Stimulated activated CD8-positive, alpha-beta memory T cell treated with anti-CD3 and anti-CD28 coated beads, Interleukin-7, amount 100 ng/mL, for 4 hours (primary cell): ENCODE measurements at places on chromosomes 2 and 18.

- DNase-seq = no peak
Measured at GRCh38 chr2:218216336-218216673, 684 bp upstream of the ARPC2 start.

- DNase-seq = no peak
Measured at GRCh38 chr2:200466425-200467418, 43.1 kb downstream of the KCTD18 start.

- DNase-seq = no peak
Measured at GRCh38 chr18:24022161-24022560, 7.6 kb downstream of the TTC39C start.

GRCh38 chr2:116891191-116891590, 923.3 kb upstream of the DDX18 start:
- DNase-seq = no peak

DNA sequence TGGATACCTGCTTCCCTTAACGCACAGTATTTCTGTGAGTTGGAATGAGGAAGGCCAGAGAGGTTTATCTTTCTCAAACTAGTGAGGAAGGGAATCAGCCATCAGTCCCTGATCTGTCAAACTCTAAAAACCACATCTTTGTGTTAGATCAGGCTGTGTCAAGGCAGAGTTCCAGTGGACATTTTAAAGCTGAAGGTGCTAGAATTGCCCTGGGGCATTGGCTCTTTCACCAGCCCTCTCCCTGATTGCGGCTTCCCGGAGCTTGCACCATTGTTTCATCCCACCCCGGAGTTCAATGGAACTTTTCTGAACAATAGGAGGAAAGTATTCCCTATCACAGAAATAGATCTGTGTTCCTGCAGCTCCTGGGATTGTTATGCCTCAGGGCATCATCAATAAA, 110.2 kb downstream of the RNF144A start:
- DNase-seq = no peak

- DNase-seq = no peak
Measured at GRCh38 chr2:106863387-106863786, 22.6 kb downstream of the ST6GAL2 start.

DNA sequence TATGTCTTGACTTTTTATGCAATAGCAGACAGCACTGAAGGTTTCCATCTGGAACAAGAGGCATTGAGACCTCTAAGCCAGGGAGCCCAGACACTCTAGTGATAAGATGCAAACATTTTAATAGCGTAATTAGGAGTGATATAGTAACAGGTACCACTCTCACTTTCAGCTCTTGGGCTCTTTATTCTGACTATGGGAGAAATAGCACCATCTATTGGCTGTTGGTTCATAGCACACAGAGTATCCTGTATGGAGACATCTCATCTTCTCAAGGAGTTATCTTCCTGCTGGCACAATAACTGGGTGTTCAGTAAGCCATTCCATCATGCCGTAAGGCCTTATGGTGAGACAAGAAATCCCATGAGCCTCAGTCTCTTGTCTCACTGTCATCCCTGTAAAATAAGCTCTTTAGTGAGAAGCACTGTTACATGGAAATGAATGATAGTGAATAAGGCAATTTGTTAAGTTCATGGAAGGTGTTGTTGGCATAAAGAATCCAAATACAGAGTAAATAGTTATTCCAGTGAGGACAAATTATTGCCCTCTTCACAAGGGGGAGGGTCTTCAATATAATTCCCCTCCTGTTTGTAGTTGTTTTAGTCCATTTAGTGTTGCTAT, 48.3 kb downstream of the THUMPD2 start:
- no peak for DNase-seq

- no peak for DNase-seq
Measured at GRCh38 chr2:66442516-66443185, 7.7 kb downstream of the MEIS1 start.

DNA sequence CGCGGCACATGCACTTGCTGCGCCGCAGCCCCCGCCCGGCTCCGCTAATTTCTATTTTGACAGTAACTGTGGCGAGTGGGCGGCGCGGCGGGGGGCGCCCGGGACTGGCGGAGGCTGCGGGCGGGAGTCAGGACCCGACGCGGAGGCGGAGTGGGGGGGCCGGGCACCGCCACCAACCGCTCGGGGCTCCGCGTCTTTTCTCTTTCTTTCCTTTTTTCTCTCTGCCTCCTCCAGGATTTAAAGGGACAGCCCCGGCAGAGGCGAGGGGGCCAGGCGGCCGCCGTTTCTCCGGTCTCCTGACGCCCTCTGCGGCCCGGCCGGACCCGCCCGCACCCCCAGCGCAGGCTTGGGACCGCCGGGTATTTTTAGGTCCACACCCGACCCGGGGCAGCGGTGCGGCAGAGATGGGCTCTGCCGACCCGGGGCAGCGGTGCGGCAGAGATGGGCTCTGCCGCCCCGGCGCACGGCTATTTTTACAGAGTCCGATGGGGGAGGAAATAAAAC, 460 bp upstream of the ZBTB7C start:
- no peak for DNase-seq

DNA sequence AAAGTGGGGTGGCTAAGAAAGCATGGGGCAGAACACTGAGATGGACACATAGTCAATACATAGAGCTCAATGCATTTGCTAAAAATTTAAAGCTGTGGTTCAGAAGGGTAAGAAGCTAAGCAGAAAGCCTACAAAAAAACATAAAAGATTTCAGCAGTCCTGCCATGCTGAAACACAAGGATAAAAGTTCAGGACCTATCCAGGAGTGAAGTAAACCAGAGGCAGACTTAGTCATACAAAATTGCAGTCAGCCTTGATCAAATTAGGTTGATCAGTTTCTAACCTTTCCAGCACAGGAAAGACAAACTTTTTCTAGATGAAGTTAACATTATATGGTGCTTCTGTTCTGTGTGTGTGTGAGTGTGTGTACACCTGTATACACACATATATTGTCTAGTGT, 120.8 kb upstream of the RBMS1 start:
- DNase-seq = no peak

DNA sequence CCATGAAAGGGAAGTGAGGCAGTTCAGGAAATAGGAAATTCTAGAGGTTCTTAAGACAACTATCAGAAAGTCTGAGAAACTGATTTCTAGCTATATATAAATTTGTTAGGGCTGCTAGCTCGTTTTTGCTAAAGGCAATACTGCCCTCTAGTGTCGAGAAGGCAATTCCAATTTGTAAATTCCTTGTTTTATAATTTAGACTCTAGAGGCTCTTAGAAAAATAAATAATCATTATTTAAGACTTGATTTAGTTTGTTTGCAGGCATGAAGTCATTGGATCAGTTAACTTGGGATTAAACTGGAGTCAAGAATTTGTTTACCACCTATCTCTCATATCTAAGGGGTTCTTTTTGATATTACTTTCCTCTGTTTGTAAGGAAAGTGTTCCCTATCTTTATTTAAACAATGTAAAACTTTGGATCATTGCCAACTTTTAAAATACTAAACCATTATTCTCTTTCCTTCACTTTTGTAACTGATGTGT, 66.2 kb downstream of the ACVR2A start:
- DNase-seq = no peak

DNA sequence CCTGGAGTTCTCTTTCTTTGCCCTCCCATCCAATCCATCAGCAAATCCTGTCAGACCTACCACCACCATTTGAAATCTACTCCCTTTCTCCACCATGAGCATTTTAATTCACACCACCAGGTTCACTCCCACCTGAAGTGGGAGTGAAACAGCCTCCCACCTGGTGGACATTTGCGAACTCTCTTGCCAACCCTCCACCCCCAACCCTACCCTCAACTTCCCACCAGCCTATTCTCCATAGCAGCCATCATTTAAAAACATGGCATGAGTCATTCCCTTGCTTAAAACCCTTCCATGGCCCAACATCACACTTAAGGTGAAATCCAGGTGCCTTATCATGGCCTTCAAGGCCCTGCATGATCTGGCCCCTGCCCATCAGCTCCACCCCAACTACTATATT, 3.5 kb downstream of the RTKN start:
- no peak for DNase-seq

- no peak for DNase-seq
Measured at GRCh38 chr2:234818937-234819336, 132.9 kb upstream of the SH3BP4 start.

GRCh38 chr18:13611601-13612195, 114.7 kb downstream of the FAM210A start:
- DNase-seq = no peak

DNA sequence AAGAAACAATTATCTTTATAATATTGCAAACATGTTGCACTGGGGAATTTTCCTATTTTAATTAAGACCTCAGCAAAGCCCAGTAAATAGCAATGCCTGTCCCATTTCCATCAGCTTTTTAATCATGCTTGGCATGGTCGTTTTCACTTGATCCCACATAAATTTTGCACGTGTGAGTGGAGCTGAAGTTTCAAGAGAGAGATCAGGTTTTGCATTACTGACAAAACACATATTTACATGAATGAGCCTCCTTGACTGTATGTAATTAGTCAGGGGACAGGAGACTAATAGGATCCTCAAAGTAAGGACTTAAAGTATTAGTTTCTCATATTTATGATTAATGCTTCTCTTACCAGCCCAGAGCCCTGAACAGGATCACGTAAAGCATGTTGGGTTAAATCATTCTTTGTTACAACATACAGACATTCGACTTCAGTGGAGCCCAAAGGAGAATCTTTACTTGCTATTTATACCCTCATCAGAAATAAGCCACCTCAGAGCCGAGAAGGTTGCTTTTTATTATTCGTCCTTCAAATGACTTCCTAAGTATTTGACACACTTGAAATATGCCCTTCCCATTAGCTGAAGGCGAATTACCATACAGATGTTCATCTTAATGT, 711.3 kb downstream of the GALR1 start:
- DNase-seq = no peak

GRCh38 chr2:88608184-88608583, 19.1 kb downstream of the EIF2AK3 start:
- DNase-seq = no peak

GRCh38 chr18:25827961-25828561, 262.4 kb downstream of the SS18 start:
- DNase-seq = no peak

GRCh38 chr2:232345251-232345650, 33.3 kb upstream of the ALPP start:
- no peak for DNase-seq

GRCh38 chr18:31814132-31814531, 53.5 kb upstream of the SLC25A52 start:
- no peak for DNase-seq

DNA sequence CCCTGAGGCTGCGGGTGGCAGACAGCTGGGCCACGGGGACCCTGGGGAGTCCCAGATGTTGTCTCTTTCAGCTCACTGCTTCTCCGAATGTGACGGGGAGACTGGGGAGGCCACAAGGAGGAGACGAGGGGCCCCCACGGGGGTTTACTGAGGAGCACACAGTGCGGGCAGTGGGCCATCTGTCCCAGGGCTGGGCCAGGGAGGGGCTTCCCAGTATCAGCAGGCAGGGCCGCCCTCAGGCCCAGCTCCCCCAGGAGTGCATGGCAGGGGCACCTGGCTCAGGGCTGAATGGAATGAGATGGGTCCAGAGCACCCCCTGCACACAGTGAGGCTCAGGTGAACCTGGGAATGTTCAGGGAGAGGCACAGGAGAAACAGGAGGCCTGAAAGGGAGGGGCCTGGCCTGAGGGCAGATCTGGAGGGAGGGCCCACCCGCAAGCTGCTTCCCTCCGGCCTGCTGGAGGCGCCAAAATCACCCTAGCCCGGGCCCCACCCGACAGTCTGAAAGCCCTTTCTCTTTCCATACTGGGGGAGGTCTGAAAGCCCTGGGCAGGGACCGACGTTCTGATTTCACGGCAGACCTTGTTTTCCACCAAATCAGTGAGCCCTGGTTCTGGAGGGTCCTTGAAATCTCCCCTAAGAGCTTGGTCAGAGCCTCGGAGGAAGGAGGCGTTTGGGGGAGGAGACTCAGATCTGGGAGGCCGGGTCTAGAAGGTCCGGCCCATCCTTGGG, 35.5 kb upstream of the PTMA start:
- no peak for DNase-seq

- no peak for DNase-seq
Measured at GRCh38 chr2:42613281-42614064, 45.0 kb downstream of the MTA3 start.

DNA sequence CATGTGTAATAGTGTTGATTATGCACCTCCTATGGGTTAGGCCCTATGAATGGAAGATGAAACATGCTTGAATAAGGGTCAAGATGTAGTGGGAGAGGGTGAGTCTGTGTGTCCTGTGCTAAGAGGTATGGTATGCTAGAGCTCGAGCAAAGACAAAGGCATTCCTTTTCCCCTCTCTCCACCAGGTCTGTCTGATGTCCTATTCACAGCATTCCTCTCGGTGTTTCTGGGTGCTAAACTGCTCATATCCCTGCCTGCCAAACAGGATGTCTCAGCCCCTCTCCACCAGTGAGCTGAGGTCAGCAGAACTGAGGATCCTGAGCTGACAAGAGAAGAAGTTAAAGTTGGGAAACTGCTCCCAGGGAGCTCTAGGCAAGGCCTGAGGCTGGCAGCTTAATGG, 344.9 kb downstream of the TSN start:
- no peak for DNase-seq

- DNase-seq = no peak
Measured at GRCh38 chr2:75710220-75710576, 517 bp downstream of the GCFC2 start.

DNA sequence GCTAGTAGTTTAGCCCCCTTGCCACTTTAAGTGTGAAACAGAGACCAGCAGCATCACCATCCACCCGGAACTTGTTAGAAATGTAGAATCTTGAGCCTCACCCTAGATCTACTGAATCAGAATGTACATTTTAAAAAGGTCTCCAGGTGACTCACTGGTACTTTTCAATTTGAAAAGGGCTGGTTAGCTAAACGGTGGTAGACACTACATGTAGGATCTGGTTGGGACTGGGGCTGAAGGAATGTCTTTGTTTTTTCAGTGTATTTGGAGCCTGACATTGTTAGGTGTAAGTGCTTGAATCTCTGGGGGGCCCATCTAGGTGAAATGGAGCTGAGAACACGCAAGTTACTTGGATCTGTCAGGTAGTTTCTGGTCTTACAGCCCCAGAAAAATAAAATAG, 44.0 kb upstream of the XPO1 start:
- no peak for DNase-seq

- DNase-seq = peak; percentile 53
Measured at GRCh38 chr2:207528980-207529329, 807 bp upstream of the CREB1 start.

DNA sequence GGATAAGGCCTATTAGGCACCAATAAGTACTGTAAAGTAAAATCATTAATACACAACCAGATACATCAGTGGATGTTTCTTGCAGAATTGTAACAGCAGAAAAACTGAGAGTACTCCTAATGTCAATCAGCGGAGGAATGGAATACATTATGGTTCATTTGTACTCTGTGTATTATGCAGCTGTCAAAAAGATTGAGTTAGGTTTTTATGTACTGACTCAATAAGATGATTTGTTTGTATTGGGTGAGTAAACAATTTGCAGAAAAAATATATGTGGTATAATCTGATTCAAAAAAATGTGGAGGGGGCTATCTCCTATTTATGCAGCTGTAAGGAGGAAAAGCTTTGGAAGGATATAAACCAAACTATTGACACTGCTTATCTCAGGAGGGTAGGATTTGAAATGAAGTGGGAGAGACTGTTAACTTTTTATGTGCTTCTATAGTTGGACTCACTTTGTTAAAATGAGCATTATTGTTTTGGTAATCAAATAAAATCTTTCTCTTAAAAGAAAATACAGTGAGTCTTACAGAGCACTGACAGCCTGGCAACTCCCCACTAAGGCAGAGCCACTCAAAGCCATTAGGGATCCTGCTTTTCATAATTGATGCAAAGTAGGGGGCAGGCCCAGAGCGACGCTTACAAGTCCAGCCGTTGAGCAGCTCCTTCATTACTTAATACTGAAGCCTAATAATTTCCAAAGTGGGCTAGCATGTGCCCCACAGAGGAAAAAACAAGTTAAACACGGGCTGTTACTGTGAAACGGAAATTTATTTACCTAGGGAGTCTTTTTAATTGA, 168.8 kb downstream of the PHLPP1 start:
- no peak for DNase-seq
